ENCODE measurements at places on chromosomes 11 and 22.

GRCh38 chr11:113833151-113833550, 42.2 kb downstream of the USP28 start:
- no peak for DNase-seq

- no peak for DNase-seq
Observed at GRCh38 chr11:95095858-95096587, 6.4 kb downstream of the ENDOD1 start.

GRCh38 chr11:72614381-72614780, 59.8 kb downstream of the PDE2A start:
- DNase-seq, result no peak

- peak; percentile 65 for DNase-seq
Observed at GRCh38 chr11:11798586-11799438, 43.0 kb upstream of the USP47 start.

DNA sequence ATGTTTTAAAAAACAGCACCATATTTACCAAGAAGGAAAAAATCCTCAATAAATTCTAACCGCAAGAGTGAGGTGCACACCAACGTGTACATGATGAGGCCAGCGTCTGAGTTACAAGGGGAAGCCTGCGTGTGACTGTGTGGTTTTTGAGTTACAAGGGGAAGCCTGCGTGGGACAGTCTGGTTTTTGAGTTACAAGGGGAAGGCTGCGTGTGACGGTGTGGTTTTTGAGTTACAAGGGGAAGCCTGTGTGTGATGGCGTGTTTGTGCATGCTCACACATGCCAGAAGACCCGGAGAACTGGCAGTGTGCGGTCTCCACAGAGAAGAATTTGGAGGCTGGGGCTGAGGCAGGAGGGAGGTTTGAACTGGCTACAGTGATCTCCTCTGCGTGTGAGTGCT, 1376.4 kb downstream of the TBC1D22A start:
- DNase-seq, result no peak

- no peak for DNase-seq
Observed at GRCh38 chr11:119589001-119589400, 140.0 kb downstream of the NECTIN1 start.

DNA sequence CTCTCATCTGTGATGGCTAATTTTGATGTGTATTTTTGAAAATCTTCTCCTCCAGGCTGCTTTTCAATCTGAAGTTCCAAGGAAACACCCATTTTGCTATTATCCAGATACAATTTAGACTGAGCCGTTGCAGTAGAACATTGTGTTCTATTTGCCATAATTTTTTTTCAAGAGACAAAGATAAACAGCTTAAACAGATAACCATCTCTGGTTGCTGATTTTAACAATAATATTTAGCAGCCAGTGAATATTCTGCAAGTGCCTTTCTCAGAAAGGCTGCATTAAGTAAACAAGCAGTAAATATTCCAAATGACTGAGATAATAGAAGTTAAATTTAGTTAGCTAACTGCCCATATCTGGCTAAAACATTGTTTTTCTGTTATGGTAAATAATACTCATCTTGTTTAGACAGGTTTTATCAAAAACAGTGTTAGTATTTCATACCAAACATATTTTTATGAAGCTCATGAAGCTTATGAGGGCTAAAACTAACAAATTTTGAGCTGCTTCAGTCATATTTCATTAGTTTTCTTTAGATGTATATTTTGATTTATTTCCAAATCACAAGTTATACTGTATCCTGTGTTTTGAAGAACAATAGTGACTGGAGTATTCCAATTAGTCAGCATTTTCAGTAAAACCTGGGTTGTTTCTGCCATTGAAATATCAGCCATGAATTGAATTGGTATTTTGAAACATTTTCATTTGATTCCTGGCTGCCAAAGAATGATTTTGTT, 206.7 kb downstream of the SBF2 start:
- DNase-seq, result no peak

DNA sequence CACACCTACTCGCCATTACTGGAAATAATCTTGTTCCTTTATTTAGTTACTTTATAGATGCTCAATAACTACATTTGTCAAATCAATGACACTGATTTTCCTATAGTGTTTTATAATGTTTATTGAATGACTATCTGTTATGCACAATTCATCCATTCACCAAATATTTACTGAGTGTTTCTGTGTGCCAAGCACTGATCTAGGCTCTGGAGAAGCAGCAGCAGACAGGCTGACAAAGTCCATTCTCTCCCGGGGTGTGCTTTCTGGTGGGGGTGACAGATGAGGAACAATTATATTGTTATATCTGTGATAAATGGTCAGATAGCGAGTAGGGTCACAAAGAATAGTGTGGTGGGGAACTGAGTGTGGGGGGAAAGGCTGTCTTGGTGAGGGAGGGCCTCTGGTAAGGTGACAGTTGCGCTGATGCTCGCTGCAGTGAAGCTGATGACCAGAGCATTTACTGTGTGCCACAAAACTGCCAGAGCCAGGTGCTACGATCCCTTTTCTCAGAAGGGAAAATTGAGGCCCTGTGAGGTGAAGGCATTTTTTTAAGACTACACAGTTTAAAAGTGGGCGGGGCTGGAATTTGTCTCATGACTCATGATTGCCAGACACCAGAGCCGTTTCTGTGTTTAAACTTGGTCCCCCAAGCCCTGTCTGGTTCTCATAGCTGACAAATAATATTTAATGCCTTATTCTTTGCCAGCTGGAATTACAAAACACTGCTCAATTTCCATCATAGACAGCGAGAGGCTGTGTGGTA, 10.2 kb downstream of the PACS1 start:
- DNase-seq, result no peak

- DNase-seq, result no peak
Observed at GRCh38 chr22:32887324-32887980, 85.9 kb downstream of the TIMP3 start.

GRCh38 chr11:106553304-106553703, 465.0 kb downstream of the GUCY1A2 start:
- no peak for DNase-seq

DNA sequence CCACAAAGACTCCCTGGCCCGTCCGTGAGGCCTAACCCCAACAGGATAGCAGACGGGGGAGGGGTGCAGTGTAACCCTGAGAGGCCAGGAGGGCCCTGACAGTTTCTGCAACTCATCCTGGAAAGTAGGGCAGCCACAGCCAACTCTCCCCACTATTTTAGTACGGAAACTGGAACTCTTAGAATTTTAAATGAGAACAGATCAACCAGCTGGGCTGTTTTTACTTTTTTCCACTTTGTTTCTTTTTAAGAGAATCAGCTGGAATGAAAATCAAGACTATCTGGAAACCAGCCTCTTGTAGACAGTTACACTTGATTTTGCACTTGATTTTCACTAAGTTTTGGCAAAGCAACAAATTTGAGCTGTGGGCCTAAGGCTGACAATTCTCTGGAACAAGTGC, 42.7 kb upstream of the NRIP3 start:
- no peak for DNase-seq

Measured in NCI-H2081 (cell line).